ENCODE measurements at places on chromosomes 7 and 10.

DNA sequence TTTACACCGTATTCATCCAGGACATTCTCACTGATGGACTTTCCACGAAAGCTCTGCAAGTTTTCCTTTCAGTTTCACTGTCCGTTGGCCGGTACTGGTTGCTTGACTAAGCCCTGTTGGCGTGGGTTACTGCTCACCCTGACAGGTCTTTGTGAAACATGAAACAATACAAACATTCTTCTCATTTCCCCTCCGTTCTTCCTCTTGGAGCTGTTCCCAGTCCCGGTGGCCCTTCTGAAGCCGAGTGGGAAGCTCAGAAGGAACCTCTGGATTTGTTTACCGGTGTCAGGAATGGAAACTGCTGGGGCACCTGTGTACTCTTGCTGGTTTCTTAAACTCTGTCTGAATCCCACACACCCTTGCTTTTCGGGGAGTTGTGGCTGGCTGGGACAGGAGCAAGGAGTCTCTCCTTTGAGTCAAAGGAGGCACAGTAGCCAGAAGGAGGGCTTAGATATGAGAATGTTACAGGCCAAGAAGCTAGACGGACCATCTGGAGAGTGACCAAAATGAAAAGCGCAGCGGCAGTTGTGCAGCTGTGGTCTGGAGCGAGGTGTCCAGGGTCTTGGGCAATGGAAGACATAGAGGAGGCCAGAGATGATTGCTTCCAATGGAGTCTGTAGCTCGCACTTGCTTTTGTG lies 45.7 kb downstream of the LYZL2 start:
- peaks cover 6% of the 10 kb centered on the region for H3K4me1 ChIP-seq
- H3K4me3 ChIP-seq: peak overlapping the region; percentile 82
- DNase-seq: no peak
- H3K27me3 ChIP-seq: peaks cover 18% of the 10 kb centered on the region

DNA sequence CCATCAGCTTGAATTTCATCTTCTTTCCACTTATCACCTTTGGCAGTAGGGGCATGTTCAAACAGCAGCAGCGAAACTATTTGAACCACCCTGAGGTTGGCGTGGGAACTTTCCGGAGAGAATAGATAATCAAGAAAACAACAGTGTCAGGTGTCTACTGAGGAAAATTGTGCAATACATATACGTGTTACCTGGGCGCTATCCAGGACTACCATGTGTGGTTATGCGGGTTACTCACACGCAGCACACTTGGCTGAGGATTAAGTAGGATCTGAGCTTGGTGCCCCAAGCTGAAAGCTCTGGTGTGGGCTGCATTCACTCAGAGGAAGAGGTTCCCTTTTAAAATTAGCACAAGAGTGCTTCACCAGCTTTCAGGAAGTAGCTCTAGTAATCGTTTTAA lies 8.8 kb upstream of the ABI1 start:
- no peak for DNase-seq
- peaks cover 4% of the 10 kb centered on the region for H3K27me3 ChIP-seq
- peak overlapping the region; percentile 64 for H3K27ac ChIP-seq
- H3K4me3 ChIP-seq: peak overlapping the region; percentile 19

- H3K4me3 ChIP-seq: no peak overlapping the region
- H3K27me3 ChIP-seq: peaks cover 4% of the 10 kb centered on the region
- no peak for DNase-seq
- peak overlapping the region; percentile 81 for H3K27ac ChIP-seq
- H3K4me1 ChIP-seq: peaks cover 13% of the 10 kb centered on the region
Measured at GRCh38 chr10:110784198-110784597, 87.5 kb upstream of the PDCD4 start.

DNA sequence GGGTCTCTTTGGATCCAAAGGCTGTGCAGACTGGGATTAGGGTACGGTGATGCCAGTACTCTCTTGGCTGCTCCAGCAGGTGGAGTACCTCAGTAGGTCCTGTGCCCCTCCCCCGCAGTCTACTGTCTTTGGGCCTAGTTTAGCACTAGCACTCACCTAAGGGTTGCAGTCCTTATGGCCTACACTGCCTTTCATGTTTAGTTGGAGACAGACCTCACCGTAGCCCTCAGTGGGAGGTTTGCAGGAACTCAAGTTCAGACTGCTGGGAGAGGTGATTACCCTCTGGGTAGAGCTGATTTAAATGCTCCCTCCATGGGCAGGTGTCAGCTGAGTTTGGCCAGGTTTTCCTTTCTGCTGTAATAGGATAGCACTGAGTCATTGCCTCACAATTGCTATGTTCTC lies 210.8 kb upstream of the TMEM196 start:
- no peak overlapping the region for H3K27ac ChIP-seq
- H3K36me3 ChIP-seq: no peaks in the 10 kb centered on the region
- H3K4me3 ChIP-seq: no peak overlapping the region
- no peaks in the 10 kb centered on the region for H3K27me3 ChIP-seq

DNA sequence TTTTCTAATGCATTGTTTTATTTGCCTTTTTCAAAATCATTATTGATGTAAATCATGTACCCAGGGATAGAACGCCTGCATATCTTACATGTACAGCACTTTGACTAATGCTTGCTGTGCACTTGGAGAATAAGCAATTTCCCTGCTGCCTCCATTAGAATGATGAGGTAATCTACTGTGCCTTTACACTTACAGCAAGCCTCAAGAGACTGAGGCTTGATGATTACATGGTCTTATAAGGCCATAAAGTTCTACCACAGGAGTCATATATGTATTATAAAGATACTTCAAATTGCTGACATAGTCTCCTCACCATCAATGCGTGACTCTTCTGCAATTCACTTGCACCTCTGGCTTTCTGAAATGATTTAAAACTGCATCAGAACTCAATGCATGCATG lies 328.6 kb upstream of the HGF start:
- H3K27ac ChIP-seq: no peak overlapping the region
- H3K27me3 ChIP-seq: no peaks in the 10 kb centered on the region
- H3K36me3 ChIP-seq: no peaks in the 10 kb centered on the region
- no peak overlapping the region for H3K4me3 ChIP-seq

- peaks cover 43% of the 10 kb centered on the region for H3K4me1 ChIP-seq
- no peak for DNase-seq
- H3K36me3 ChIP-seq: peaks cover 2% of the 10 kb centered on the region
- H3K4me3 ChIP-seq: peak overlapping the region; percentile 49
Measured at GRCh38 chr10:102309916-102310315, 64.6 kb downstream of the GBF1 start.

DNA sequence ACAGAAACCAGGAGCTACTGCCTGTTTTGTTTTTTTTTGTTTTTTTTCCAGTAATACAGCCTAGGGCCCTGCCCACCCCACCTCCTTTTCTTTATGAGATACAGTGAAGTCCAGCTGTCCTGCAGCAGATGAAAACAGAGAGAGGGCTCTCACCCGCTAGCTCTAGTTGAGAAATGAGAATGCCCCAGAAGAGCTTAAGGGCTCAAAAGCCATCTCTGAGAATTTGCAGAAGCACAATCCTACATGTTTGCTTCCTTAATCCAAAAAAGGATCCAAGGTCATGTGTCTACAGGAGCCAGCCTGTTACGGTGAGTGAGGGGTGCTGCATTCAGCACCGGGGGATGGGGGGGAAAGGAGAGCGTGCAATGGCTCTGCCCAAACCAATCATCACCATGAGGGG lies 122.7 kb downstream of the KCNMA1 start:
- no peak for DNase-seq
- H3K36me3 ChIP-seq: peaks cover 5% of the 10 kb centered on the region
- H3K27ac ChIP-seq: no peak overlapping the region
- H3K27me3 ChIP-seq: peaks cover 67% of the 10 kb centered on the region

GRCh38 chr7:14197280-14197679 lies 207.8 kb upstream of the ETV1 start:
- no peaks in the 10 kb centered on the region for H3K27me3 ChIP-seq
- no peak for DNase-seq
- no peaks in the 10 kb centered on the region for H3K36me3 ChIP-seq
- no peak overlapping the region for H3K4me3 ChIP-seq

- peaks cover 13% of the 10 kb centered on the region for H3K27me3 ChIP-seq
- no peak overlapping the region for H3K4me3 ChIP-seq
- no peak overlapping the region for H3K27ac ChIP-seq
- no peak for DNase-seq
- H3K4me1 ChIP-seq: no peaks in the 10 kb centered on the region
- no peaks in the 10 kb centered on the region for H3K36me3 ChIP-seq
Measured at GRCh38 chr7:142039231-142039630, 43.6 kb downstream of the MGAM start.

DNA sequence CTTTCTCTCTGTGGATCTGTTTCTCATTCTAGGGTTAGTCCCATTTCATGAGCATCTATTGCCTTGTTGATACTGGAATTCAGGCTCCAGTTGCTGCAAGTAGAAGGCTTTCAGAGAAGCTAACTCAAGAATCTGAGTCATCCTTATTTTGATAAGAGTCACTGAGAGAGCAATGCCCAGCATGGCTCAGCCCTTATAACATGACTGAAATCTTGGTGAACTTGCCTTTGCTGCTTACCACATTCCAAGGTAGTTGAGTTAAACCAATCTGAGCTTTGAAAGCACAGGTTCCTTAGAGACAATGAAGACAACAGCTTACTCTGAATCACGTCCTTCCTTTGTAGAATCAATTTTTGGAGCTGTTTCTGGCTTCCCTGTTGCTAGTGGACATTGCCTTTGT lies 53.6 kb upstream of the CHCHD3 start:
- no peak overlapping the region for H3K4me3 ChIP-seq
- H3K4me1 ChIP-seq: no peaks in the 10 kb centered on the region
- peaks cover 23% of the 10 kb centered on the region for H3K27me3 ChIP-seq
- H3K27ac ChIP-seq: no peak overlapping the region

DNA sequence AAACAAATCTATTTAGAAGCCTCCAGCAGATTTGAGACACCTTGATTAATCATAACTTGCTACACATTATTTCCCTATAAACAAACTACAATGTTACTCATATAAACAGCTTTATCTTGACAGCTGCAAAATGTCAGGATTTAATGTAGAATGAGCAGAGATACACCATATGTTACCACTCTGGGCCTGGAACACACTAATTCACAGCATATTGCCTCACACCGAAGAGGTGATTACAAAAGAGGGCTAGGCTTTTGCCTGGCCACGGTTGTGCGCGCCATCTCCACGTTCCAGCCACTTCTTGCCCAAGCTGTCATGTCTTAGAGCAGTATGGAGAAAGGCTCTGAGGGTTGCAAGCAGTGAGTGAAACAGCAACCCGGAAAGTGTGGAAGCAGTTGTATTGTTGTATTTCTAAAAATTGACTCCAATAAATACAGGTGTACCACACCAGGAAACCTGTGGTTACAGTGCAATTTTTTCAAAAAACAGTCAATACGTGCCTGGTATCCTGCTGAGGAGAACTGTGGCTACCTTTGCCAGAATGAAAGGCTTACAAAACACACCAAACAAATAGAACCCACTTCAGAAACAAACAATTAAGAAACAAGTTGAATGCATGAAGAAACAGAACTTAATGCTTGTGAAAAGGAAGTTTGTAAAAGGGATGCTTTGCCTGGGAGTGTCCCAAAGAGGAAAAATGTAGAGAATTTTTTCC lies 498.1 kb downstream of the PLXNA4 start:
- H3K36me3 ChIP-seq: no peaks in the 10 kb centered on the region
- no peak for DNase-seq
- H3K4me3 ChIP-seq: no peak overlapping the region

DNA sequence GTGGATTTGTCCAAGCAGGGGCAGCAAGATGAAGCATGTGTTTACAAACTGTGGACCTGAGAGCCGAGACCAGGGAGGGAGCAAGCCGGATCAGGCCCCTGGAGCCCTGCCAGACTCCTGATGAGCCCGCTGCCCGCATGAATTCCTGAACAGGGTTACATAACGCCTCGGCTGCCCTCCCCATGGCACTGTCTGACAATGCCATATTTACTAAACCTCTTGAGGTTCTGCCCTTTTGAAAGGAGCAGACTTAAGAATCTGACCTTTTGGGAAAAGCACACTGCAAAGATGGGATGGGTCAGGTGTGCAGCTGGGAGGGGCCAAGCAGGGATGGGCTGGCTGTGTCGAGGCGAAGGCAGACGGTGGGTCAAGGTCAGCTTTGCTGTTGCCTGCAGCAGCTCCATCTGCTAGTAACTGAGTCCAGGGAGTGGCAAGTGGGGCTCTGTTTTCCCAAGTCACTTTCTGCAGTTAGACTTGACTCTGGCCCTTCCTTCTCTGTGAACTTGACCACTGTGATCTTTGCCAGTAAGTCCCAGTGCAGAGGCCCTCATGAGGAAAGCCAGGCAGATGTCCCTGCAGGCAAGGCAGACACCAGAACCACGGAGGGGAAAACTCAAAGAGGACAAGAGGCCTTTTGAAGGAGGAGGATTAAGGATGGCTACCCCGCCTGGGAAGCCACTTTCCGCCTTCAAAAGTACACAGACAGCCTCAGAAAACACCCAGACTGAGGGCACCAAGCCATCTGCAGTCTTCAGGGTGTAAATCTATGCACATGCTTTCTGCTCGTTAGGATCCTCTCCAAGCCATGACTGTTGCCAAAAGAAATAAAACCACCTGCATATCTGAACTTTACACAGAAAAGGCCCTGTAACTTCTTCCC lies 175.8 kb downstream of the TNS3 start:
- H3K36me3 ChIP-seq: no peaks in the 10 kb centered on the region
- H3K4me1 ChIP-seq: no peaks in the 10 kb centered on the region
- H3K27me3 ChIP-seq: no peaks in the 10 kb centered on the region
- no peak overlapping the region for H3K27ac ChIP-seq
- DNase-seq: no peak

GRCh38 chr10:49092477-49092876 lies 22.8 kb downstream of the VSTM4 start:
- H3K27ac ChIP-seq: no peak overlapping the region
- H3K4me1 ChIP-seq: no peaks in the 10 kb centered on the region
- H3K27me3 ChIP-seq: peaks cover 24% of the 10 kb centered on the region
- no peak for DNase-seq
- no peaks in the 10 kb centered on the region for H3K36me3 ChIP-seq

- no peak overlapping the region for H3K4me3 ChIP-seq
- no peaks in the 10 kb centered on the region for H3K4me1 ChIP-seq
- H3K36me3 ChIP-seq: no peaks in the 10 kb centered on the region
- no peak overlapping the region for H3K27ac ChIP-seq
- DNase-seq: no peak
Measured at GRCh38 chr7:47366211-47366610, 215.7 kb downstream of the TNS3 start.

- H3K27ac ChIP-seq: no peak overlapping the region
- peaks cover 20% of the 10 kb centered on the region for H3K27me3 ChIP-seq
- DNase-seq: no peak
- no peak overlapping the region for H3K4me3 ChIP-seq
Measured at GRCh38 chr10:45809837-45810236, 37.5 kb downstream of the AGAP4 start.

Measured in T-helper 17 cell (primary cell).